ENCODE measurements at places on chromosomes 4 and X.
A peak's percentile ranks its signal among the peaks of the same experiment; 100 is the strongest.

DNA sequence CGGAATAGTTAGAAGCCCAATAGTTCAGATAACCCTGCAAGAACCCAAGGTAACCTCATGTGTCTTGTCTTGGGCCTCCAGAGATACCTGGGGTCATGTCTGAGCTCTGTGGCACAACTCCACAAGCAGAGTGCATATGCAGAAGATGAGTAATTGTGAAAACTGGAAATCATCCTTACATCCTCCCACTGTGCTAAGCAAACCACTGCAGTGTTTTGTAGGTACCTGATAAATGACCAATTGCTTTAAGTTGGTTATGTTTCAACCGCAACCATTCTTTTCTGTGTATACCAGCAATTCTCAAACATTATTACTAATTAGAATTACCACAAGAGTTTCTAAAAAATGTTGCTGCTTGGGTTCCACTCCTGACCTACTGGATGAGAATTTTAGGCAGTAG is 73.2 kb downstream of the CBLL2 start:
- DNase-seq = no peak

DNA sequence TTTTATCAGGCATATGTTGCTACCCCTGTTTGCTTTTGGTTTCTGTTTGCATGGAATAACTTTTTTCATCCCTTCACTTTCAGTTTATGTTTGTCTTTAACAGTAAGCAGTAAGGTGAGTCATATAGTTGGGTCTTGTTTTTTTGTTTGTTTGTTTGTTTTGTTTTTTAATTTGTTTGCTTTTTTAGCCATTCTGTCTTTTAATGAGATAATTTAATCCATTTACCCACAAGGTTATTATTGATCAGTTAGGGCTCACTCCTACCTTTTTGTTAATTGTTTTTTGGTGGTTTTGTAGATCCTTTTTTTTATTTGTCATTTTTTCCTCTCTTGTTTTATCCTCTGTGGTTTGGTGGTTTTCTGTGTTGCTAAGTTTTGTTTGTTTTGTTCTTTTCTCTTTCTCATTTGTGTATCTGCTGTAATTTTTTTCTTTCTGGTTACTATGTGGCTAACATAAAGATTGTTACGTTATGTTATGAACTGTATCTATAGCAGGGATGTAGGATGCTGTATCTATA is 379.5 kb upstream of the MAD2L1 start:
- DNase-seq = no peak

DNA sequence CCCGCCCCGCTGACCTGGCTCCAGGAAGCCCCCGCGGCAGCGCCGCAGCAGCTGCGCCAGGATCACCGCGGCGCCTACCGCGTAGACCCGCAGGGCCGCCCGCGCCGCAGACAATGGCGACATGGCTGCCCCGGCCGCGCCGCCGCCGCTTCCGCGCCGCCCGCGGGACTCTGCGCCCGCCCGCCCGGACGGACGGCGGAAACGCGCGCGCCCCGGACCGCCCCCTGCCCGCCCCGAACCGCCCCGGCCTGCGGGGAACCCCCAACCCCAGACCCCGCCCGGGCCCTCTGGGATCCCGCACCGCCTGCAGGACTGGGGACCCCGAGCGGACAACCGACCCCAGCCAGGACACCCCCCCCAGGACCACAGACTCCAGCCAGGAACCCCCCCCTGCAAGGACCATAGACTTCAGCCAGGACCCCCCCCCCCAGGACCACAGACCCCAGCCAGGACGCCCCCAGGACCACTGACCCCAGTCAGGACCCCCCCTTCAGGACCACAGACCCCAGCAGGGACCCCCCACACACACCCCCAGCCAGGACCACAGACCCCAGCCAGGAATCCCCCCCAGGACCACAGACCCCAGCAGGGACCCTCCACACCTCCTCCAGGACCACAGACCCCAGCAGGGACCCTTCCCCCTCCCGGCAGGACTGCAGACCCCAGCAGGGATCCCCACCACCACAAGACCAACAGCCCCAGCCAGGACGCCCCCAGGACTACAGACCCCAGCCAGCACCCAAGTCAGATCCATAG is at the start of the genes DHRSX and ZBED1:
Gene DHRSX, minus strand, starts transcription at position 174 of the 756 bp plus-strand sequence. Its CDS starts 51 bp downstream, at position 123.
Gene ZBED1, minus strand, starts transcription at position 174 of the 756 bp plus-strand sequence. CDS start 10,257 bp downstream, outside the sequence.
- peak; percentile 71 for DNase-seq

DNA sequence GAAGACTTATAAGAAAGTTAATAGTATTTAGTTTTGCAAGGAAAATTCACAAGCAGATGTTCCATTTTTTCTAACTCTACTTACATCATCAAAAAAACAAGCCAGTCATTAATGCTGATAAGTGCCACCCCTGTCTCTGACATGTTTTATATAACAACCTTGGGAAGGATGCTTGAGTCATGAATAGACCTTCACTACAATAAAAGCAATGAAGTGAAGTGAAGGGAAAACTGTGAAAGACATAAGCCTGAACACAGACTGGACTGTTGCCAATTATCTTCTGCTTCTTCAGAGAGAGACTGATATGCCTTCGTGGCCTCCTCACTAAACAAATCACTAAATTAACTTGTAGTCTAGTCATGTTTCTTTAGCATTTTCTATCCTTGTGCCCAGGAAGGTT is 353.2 kb downstream of the PDHA2 start:
- no peak for DNase-seq

DNA sequence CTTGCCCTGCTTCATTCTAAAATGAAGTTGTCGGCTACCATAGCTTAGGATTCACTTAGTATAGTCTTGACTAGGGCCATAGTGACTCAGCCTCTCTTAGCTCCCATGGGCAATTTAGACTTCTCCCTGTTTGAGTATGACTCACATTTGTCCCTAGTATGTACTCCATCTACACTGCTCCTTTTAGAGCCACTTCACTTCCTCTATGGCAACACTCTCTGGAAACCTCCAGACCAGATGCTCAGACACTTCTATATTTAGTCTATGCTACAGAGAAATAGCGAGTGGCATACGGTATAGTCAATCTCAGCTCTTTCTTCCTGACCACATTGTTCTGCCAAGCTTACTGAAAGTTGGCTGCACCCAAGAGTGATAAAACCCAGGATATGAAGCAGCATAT is 11.2 kb downstream of the MEPE start:
- DNase-seq = no peak

DNA sequence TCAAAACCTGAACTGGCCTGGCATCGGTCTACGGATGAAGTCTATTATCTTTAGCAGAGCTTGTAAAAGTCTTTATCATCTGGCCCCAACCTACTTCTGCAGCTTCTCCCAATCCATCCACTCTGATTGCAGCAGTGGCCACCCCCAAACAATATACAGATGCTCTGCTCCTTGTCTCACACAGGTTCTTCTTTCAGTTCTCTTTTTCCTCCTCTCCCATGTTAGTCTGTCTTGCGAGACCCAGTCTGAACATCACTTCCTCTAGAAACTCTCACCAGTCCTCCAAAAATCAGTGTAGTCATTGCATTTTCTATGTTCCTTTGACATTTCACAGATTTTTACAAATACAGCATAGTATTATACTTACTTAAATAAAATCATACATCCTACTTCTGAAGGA is 163.0 kb downstream of the FRMPD4 start:
- DNase-seq = no peak

DNA sequence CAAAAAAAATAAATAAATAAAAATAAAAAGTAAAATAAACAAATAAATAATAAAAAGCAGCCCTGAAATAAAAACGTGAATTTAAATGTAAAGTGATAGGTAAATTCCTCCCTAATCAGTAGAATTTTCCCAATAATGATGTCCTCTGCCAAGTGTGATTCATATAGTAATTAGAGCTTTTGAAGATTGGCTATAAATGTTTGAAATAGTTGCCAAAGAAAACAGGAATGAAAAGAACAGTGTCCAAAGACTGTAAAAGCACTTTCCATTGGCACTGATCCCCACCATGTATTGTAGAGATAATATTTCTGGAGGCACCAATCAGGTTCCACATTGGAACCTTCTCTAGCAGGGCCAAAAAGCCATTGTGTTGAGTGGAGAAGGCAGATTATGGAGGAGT is 25.9 kb upstream of the SMARCAD1 start:
- DNase-seq = no peak

DNA sequence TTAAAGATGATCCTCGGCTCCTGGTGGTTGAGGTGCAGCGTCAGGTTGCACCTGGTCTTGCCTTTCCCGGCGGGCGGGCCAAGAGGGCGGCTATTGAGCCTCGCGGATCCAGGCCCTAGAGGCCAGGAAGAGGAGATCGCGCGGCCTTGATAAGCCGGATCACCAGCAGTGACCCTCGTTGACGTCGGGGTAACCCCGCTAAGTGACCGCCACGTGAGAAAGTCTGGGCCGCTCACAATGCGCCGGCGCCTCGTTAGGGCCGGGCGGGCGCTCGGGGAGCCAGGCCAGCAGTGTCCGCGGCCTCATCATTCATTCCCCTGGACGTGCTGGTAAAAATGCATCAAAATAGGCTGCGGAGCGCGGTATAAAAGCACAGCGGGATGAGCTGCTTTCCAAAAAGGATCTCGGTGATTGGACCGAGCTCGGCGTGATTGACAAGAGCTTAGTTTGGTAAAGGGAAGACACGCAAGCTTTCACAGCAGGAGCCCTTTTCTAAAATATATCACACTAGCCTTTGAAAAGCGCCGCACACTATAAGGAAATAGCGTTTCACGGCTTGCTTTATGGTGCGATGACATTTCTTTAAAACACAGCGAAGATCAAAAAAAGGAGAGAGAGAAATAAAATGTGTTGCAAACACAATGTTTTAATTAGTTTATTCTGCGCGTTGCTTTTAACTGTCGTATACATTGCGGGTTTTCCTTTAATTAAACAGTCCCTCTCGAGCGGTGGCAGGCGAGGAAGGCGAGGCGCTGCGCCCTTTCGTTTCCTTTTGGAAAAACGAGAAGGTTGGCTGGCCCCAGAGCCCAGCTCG is 15.9 kb upstream of the ZIC3 start:
- DNase-seq = no peak

- DNase-seq = no peak
Observed at GRCh38 chrX:37608156-37608555, 36.7 kb downstream of the LANCL3 start.

DNA sequence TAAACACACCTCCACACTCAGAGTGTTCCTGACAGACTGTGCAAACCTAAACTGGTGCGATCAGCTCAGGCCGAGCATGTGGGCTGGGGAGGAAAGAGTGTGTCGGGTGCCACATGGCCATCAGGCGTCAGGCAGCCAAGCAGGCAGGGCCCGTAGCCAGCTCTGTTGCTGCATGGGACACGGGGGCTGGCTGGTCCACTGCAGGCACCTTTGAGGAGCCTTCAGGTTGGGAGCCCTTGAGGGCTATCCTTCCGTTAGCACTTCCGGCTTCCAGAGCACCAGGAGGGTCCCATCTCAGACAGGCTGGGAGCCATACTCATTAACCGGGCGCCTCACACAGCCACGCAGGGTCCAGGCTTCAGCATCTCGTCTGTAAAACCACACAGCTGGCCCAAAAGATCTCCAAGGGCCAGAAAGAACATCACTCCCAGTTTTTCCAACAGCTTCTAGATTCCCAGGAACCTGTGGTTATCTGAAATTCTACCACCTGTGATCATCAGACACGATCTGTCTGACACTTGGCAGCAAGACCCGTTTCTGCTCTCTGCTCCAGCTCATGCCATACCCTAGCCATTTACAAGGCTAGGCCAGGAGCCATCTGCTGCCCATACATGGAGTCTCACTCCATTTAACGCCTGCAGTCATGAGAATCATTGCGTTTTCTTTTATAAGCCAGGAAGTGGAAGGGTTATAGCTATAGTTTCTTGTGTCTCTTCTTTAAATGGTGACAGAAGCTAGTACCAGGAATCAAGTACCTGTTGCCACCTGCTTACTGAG is 87.5 kb downstream of the NSUN7 start:
- no peak for DNase-seq

GRCh38 chr4:88098993-88099752 is 59.3 kb downstream of the ABCG2 start:
- DNase-seq = no peak

DNA sequence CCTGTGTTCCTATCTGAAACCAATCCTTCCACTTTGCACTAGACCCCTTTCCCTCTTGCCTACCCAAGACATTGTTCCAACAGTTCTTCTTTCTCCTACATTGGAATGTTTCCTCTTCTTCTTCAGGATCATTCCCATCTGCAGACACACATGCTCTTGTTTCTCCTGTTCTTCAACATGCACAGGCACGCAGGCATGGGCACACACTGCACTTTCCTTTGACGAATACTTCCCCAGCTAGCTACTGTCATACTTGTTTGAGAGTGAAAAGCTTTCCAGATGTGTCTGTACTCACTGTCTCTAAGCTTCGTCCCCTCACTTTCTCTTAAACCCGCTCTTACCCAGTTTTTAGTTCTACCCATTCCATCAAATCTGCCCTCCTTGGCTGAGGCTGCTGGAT is 31.8 kb upstream of the ERVMER34-1 start:
- no peak for DNase-seq

DNA sequence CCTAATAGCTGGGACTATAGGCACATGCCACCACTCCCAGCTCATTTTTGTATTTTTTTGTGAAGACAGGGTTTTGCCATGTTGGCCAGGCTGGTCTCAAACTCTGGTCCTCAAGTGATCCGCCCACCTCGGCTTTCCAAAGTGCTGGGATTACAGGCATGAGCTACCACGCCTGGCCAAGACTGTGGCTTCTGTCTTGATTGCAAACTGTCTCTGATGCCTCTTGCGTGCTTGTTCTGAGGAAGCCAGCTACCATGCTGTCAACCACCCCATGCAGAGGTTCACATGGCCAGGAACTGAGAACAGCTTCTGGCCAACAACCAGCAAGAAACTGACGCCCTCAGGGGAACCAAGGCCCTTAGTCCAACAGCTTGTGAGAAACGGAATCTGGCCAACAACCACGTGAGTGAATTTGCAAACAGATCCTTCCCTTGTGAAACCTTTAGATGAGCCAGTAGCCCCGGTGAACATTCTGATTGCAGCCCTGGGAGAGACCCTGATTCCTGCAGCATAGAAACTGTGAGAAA is 71.2 kb downstream of the SUPT20HL2 start:
- no peak for DNase-seq

- DNase-seq = no peak
Observed at GRCh38 chr4:3250956-3251690, 2.2 kb downstream of the MSANTD1 start.

DNA sequence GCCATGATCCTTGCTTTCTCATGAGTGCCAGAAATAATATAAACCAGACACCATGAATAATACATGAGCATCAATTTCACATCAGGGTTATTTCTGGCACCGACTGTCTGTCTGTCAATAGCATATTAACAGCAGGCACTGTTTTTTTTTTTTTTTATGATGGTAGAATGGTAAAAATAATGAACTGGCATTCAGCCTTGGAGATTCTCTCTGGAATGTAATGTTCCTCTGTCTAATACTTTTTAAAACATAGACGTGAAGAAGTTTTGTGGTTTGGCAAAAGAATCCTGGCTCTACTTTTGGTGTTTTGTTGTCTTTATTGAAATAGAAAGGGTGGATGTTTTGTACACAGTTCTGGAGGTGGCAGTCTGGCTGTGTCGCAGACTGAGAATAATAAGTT is 874.6 kb upstream of the PRKX start:
- DNase-seq = no peak

GRCh38 chr4:101774807-101775206 is 15.7 kb upstream of the BANK1 start:
- DNase-seq = no peak

DNA sequence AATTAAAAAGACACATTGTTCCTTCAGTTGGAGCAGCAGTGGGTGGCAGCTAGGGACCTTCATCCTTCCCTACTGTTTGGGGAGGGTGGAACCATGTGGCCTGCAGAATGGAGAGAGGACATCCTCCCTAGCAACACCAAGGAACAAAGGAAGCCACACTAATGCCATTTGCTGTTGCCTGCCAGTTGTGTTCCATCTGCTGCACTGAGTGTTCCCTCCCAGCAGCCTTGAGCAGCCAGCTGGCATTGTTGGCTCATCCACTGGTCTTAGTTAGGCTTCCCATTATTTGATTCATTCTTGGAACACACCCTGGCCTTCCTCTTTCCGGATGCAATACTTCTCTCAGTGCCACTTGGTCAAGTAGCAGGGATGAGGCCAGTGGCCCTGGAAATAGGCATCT is 25.0 kb upstream of the HMGB3 start:
- DNase-seq = no peak

Measured in stimulated activated CD4-positive, alpha-beta T cell treated with anti-CD3 and anti-CD28 coated beads, Interleukin-2, amount 100 ng/mL, for 24 hours (primary cell).